Temporal lobe (tissue), 4 donors: ENCODE measurements at places on chromosomes 6 and 20. TPM values are rescaled to one million over a fixed set of nuclear protein-coding genes. Genes with fewer than 3 reads are reported as not detected.

The MAK gene
- 0.49 TPM for total RNA-seq

The PCK1 gene
- under 0.01 TPM for total RNA-seq

The RFX6 gene
- not detected for total RNA-seq

The RIPOR3 gene
- total RNA-seq = 0.98 TPM

The RCAN2 gene
- total RNA-seq = 10.8 TPM

The CLIC1 gene
- total RNA-seq = 16.5 TPM

The TSBP1 gene
- not detected for total RNA-seq

The F13A1 gene
- 3.2 TPM for total RNA-seq

The PDYN gene
- total RNA-seq = 4.9 TPM

The HCRTR2 gene
- total RNA-seq = 13.3 TPM

The NRN1 gene
- total RNA-seq = 9.6 TPM
